Dermis microvascular lymphatic vessel endothelial cell (primary cell): ENCODE measurements at places on chromosomes 7 and 10. TPM values are rescaled to one million over a fixed set of nuclear protein-coding genes. Genes with fewer than 3 reads are reported as not detected.

- no peak for DNase-seq
Measured at GRCh38 chr7:24908727-24909126, 71.3 kb downstream of the OSBPL3 start.

DNA sequence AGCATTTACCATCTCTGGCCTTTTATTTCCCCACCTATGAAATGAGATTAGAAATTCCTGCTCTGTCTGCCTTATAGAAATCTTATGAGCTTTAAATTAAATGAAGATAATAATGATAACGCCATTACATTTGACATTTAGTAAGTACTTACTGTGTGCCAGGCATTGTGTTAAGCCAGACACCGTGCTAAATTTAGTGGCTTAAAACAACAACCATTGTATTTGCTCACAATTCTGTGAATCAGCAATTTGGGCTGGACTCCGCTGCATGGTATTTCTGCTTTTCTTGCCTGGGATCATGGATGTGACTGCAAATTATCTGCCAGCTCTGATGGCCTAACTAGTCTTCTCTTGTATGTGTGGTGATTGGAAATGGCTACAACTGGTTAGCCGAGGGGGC lies 56.4 kb upstream of the CCDC6 start:
- DNase-seq = no peak

DNA sequence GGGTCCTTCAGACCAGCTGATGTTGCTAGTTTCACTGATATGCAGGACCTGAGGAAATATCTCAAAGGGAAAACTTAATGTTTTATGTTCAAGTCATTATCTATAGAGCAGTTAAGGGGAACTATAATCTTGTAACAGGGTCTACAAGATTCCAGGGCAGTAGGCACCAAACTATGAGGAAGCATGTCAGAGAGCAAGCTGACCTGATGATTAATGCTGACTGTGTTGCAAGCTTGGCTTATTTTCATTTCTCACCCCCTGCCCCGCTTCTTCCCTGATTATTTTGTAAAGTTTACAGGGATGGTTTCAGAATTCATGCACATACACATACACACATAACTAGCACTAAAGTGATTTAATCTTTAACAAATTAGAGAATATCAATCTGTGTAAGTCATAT lies 84.3 kb upstream of the CACNA2D1 start:
- no peak for DNase-seq

DNA sequence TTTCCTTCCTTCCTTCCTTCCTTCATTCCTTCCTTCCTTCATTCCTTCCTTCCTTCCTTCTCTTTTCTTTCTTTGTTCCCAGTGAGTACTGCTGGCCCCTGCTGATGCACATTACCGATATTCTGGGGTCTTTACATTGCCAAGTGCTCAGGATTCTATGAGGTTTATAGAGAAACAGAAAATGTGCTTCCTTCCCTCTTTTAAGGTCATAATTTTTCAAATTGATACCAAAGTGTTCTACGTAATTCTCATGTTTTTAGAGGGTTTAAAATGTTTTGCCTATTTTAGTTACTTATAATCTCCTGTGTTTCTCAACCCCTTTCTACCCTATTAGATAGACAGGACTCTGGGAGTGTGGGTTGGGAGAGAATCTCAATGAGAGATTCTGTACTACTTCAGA lies 291.2 kb downstream of the HDAC9 start:
- DNase-seq = no peak

- no peak for DNase-seq
Measured at GRCh38 chr7:21620054-21620453, 77.2 kb downstream of the DNAH11 start.

DNA sequence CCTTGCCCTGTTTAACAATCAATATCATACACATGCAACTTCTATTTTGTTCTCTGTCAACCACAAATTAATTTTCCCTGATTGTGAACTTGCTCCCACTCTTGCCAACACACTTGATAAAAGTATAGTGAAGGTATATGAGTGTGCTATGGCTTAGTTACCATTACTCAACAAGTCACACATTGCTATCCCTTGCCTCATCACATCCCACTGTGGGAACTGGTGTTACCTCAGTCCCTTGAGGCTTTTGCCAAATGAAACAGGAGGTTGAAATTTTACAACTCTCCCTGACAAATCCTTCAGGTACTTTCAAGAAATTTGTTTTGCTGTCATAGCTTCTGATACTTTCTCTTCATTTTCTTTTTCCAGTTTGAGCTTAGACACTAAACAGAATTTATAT lies 472.5 kb upstream of the SEMA3D start:
- DNase-seq = no peak

DNA sequence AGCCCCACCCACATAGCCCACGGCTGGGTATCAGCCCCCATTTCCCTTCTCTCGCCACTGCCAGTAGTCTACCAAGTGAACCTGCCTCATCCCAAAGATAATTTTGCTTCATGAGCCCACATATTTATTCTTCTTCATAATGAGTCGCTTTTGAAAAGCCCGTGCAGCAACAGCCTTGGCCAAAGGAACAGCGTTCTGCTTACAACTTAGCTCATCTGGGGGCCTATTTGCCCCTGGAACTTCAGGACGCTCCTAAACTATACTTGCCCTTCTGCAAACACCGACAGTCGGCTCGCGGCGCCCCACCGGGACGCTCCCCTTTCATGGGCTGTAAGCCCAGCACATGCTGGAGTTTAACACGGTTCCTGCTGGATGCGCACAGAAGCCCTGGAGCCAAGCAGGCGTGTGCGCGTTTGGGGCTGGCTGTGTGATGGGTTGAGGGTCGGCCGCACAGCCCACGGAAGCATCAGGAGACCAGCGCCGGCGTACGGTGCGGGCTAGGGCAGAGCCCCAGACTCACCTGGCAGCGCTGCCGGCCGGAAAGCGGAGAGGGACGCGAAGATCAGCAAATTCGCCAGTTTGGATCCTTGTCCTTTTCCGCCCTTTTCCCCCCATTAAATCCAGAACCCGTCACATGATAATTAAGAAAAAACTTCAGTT lies 370 bp downstream of the TMEM60 start:
- no peak for DNase-seq

- no peak for DNase-seq
Measured at GRCh38 chr10:77230194-77230593, 407.4 kb downstream of the KCNMA1 start.

GRCh38 chr10:44627591-44628354 lies 242.9 kb upstream of the CXCL12 start:
- DNase-seq = no peak

DNA sequence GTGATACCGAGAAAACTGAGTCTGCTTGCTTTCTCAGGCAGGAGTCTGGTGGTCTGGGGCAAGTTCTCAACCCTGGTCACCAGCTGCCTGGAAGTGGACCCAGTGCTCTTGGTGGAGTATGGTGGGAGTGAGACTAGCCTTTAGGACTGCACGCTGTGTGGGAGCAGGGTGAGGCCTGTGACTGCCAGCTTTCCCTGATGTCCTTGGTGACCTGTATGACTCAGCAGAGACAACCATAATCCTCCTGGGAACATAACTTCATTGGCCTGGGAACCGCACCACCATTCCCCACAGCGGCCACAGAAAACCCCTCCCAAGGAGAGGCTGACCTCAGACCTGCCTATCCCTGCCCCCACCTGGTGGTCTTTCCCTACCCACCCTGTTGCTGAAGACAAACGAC lies 139.5 kb upstream of the CHRM2 start:
- DNase-seq = no peak

DNA sequence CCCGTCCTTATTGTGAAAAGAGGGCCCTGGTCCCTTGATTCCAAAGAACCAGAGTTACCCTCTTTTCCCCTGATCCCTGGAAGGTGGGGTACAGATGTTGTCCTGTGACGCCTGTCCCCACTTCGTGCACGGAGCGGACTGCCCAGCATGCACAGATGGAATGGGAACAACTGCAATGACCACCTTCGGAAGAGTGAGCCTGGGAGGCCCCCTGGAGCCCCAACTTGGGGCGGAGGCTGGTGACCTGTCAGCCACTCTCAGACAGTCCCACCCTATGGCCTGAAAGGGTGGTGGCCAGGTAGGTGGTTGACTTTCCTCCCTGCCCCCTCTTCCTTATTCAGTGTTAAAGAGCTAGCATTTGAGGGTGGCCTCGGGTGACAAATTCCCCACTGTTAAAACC lies 196.6 kb upstream of the GALNT17 start:
- DNase-seq = no peak

- no peak for DNase-seq
Measured at GRCh38 chr7:154577141-154577873, 425.6 kb downstream of the PAXIP1 start.

GRCh38 chr7:91846436-91846835 lies 34.1 kb downstream of the MTERF1 start:
- DNase-seq = no peak

- no peak for DNase-seq
Measured at GRCh38 chr7:104536956-104537355, 208.6 kb downstream of the LHFPL3 start.

GRCh38 chr10:97060441-97061084 lies 125.2 kb downstream of the SLIT1 start:
- DNase-seq = no peak

- DNase-seq = no peak
Measured at GRCh38 chr7:23529262-23529859, 2.4 kb downstream of the TRA2A start.

- no peak for DNase-seq
Measured at GRCh38 chr7:121931149-121931902, 58.4 kb downstream of the PTPRZ1 start.

GRCh38 chr10:15809450-15809849 lies 50.9 kb downstream of the MINDY3 start:
- DNase-seq = no peak

DNA sequence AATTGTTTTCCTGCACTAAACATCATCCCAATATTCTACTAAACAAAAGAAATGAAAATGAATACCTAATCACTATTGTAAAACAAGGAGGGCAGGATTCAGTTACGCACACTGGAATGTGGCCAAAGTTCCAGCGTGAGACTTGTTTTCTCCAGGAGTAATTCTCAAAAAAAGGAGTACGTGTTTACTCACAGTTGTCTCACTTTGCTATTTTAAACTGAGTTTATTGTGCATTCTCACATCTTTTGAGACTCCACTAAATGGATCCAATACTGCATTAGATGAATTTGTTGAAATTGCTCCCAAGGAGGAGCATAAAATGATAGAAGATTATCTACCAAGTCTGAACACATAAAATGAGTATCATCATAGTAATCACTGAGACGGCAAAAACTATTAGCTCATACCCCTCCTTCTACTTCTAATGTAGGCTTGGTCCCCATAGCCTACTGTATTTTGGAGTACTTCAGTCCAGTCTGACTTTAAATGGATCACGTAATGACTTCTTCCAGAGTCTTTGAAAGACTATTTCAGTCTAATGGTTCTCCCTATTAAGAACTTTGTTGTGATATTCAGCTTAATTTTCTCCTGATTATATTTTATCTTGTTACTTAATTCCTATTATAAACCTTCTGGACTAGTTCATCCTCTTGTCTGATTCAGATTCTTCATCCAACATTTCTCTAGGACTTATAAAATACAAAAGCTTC lies 3.8 kb downstream of the GRM3 start:
- DNase-seq = no peak

DNA sequence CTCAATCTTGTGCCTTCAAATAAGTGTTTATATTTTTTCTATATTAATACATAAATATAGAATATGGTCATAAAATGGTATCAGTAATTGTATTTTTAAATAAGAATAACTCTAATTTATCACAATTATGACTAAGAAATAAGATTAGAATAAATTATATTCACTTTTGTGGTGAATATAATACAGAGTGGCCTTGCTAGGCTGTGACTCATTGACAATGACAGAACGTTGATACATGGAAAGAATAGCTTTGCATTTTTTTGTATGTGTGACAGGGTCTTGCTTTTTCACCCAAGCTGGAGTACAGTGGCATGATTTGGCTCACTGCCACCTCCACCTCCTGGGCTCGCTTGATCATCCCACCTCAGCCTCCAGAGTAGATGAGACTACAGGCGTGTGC lies 47.8 kb upstream of the PCLO start:
- no peak for DNase-seq

- DNase-seq = no peak
Measured at GRCh38 chr10:30284865-30285594, 64.0 kb downstream of the MTPAP start.

GRCh38 chr10:85607043-85607695 lies 759.4 kb downstream of the GRID1 start:
- no peak for DNase-seq

- no peak for DNase-seq
Measured at GRCh38 chr10:52229291-52229931, 84.7 kb upstream of the DKK1 start.

- no peak for DNase-seq
Measured at GRCh38 chr10:11357439-11357838, 254.0 kb downstream of the USP6NL start.

GRCh38 chr10:78473006-78473405 lies 439.3 kb downstream of the RPS24 start:
- DNase-seq = no peak

Gene OR2A42
- not detected in 2 replicates for total RNA-seq

Gene NEUROG3
- total RNA-seq = not detected in 2 replicates

Gene SFRP4
- total RNA-seq = not detected in 2 replicates

Gene PNLIPRP1
- total RNA-seq = not detected in 2 replicates

Gene COX15
- total RNA-seq = 26.3 and 36.1 TPM in 2 replicates

Gene FXYD4
- not detected in 2 replicates for total RNA-seq

Gene ACSL5
- total RNA-seq = 34.4 and 59.9 TPM in 2 replicates

Gene GALNT17
- total RNA-seq = not detected in 2 replicates

Gene CALML3
- total RNA-seq = not detected in 2 replicates

Gene EFCAB10
- not detected in 2 replicates for total RNA-seq

Gene NKX2-3
- total RNA-seq = not detected in 2 replicates

Gene TMEM229A
- not detected in 2 replicates for total RNA-seq
